ENCODE measurements at places on chromosomes 13 and 19.

- no peak for DNase-seq
Measured at GRCh38 chr13:106350208-106350607, 185.3 kb downstream of the EFNB2 start.

GRCh38 chr13:29963089-29963488 is 112.7 kb upstream of the UBL3 start:
- no peak for DNase-seq

GRCh38 chr19:10089801-10090375 is 3.8 kb downstream of the SHFL start:
- DNase-seq: no peak

DNA sequence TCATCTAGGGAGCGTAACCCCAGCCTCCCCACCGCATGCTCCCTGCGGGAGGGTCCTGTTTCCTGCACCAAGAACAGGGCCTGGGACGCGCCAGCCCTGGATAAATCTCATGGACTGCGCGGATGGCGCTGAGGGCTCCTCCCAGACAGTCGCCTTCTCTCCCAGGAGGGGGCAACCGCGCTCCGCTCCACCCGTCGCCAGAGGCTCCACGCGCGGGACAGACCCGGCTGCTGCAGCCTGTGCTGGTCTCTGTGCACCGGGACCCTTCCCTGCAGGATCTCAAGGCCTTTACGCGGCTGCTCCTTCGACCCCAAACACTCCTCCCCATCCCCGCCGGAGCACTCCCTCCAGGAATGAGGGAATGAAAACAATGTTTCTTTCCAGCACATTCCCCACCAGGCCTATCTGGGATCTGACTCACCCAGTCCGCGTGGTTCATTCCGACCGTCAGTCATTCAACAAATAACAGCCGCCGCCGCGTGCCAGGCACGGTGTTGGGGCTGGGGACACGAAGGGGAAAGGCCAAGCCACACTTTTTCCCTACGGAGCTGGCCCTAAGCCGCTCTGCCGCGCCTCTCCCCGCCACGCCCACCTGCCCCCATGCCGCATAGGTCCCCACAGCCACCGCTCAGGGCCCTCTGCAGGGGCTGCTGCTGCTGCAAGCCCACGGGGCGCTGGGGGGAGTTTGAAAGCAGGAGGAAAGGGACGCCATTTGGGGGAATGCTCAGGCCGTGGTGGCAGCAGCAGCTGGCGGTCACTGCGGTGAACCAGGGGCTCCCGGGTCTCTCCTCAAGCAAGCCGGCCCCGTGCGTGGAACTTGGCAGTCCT is 6.0 kb downstream of the PNMA8B start:
- no peak for DNase-seq

DNA sequence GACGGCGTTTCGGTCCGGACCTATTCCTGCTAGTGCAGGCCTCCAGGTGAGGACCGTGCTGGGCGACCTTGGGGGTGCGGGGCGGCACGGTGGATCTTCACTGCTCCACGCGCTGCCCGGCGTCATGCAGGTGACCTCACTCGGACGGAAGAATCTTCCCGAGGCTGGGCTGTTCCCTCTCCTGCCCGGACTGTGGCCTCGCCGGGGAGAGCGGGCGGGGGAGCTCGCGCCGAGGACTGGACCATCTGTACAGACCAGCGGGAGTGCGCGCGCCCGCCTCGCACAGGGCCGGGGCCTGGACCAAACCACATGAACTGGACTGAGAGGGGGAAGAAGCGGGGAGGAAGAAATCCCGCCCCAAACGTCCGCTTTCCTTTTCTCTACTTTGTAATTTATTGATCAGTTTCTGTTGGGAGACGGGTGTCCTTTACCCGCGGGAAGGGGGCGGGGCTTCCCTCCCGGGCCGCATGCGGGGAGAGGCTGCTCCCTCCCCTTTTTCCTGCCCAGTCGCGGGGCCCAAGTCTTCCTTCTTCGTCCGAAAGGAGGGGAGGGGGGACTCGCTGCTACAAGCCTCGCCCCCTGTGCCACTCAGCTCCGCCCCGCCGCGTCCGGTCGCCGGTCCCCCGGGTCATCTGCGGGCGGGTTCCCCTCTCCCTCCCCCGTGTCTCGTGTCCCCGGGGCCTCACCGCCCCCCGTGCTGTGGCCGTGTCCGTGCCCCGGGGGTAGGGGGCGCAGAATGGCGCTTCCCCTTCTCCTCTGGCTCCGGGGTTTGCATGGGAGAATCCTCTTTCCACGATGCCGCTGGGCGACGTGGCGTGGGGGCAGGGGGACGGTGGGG is 4.9 kb downstream of the HRC start:
- DNase-seq: peak; percentile 40

DNA sequence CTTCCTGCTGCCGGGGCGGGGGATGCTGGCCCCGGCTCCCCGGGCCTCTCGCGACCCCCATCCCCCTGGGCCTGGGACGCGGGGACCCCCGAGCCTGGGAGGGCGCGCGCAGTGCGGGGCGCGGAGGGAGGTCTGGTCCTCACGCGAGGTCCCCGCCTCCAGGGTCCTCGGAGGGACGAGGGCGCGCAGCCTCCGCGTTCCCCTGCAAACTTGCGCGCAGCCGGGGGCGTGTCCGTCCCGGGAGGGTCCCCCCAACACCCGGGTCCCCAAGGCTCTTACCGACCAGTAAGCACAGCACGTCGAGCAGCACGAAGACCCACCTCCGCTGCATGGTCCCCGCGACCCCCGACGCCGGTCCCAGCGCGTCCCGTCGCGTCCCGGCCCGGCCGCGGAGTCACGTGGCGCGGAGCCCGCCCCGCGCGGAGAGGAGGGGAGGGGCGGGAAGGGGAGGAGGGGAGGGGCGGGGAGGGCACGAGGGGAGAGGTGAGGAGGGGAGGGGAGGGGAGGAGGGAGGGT is at the start of gene PLPP2:
Gene PLPP2, minus strand, starts transcription at position 398 of the 516 bp plus-strand sequence. Its CDS starts 67 bp downstream, at position 331.
- no peak for DNase-seq

- DNase-seq: no peak
Measured at GRCh38 chr19:8629996-8630683, at the start of gene NFILZ. Gene NFILZ (plus strand): TSS chr19:8630633. CDS start chr19:8676766, 46,133 bp downstream.

DNA sequence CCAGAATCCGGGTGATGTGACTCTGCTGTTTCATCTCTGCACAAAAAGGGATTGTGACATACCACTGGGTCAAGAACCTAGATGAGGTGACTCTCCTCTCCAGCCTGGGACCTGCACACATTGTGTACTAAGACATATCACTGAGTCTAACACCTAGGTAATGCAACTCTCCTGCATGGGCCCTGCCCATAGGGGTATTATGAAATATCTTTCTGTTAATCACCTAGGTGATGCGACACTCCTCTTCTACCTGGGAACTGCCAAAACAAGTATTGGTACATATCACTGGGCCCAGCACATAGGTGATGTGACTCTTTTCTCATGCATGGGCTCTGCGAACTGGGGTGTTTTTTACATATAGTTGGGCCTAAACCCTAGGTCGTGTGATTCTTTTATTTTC is 35.5 kb upstream of the ZNF254 start:
- no peak for DNase-seq

GRCh38 chr19:5686326-5686646 is 3.8 kb upstream of the RPL36 start:
- no peak for DNase-seq

GRCh38 chr19:3184847-3185460 is 776 bp upstream of the NCLN start:
- DNase-seq: peak; percentile 46

- DNase-seq: no peak
Measured at GRCh38 chr13:100476963-100477362, 111.6 kb downstream of the GGACT start.

GRCh38 chr19:12984143-12984627 is 11.1 kb upstream of the NFIX start:
- DNase-seq: no peak

GRCh38 chr13:85663856-85664255 is 135.4 kb downstream of the SLITRK6 start:
- no peak for DNase-seq

DNA sequence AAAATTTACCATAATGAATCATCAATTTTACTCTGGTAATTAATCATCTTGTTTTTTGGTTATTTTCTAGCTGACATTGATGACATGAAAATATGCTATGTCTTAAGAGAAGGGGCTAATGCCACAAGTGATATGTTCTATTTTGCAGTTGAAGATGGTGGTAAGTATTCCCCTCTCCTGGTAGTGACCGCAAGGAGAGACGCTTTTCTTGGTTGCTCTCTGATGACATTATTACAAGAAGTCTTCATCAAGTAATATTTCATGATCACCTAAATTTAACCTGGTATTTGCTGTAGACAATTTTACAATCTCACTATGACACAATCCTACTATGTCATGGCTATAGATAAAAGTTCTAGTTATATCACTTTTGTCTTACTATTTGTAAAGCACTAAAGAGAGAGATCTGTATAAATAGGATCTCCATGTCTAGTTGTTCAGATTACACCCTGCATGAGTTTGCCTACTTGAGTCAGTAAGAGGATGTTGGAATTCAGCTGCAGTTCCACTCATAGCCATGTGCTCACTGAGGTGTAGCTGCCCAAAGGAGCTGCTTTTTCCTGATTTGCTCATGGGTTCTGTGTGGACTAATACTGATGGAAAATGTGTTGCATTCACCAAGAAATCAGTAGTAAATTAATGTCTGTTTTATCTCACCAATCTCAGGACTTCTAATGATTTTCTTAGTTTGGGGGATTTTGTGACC is 10.9 kb downstream of the FREM2 start:
- no peak for DNase-seq

DNA sequence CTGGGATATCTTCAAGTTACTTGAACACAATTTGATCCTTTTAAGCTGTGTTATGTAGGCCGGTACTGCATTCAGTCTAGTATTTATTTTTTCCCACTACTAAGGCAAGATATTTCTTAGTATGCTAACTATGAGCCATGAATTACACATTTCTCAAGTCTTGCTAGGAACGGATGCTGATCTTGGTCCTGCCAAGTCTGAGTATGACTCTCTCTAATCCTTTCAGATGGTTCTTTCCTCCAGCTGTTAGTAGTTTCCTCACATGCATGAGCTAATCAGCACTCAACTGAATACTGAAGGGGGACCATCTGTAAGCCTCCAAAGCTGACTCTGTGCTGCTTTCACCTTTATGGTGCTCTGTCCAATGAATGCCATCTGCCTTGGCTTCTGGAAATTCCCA is 460.3 kb downstream of the KCTD12 start:
- no peak for DNase-seq

- no peak for DNase-seq
Measured at GRCh38 chr19:15196360-15197005, 4.3 kb downstream of the NOTCH3 start.

- no peak for DNase-seq
Measured at GRCh38 chr19:19269952-19270694, 3.0 kb downstream of the TM6SF2 start.

GRCh38 chr13:89238496-89238895 is 1567.3 kb downstream of the SLITRK5 start:
- DNase-seq: no peak

DNA sequence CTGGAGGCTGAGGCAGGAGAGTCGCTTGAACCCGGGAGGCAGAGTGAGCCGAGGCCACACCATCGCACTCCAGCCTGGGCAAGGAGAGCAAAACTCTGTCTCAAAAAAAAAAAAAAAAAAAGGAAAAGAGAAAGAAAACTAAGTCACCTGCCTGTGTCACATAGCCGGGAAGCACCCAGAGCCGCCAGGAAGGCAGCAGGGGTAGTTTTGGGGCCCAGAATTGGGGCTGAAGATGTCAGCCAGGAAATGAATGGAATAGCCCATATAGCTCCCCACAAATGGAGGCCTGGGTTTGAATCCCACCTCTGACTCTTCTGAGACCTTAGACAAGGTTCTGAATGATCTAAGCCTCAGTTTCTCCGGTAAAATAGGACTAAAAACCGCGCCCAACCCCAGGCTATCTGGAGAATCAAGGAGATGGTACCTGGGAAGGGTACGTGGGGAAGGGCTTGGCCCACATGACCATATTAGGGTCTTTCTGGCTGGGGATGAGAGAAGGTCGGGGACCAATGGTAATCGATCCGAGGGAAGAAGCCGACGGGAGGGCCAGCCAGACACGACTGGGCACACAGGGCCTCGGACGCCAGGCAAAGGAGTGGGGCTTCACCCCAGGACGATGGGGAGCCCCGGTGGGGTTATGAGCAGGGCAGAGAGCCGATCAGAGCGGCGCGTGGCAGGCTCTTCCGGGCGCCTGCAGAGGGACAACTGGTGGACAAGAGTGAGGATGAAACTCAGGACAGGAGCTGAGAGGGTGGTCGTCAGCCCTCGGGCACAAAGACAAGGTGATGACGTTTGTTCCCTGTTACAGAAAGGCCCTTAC is 14.4 kb downstream of the CCDC124 start:
- no peak for DNase-seq

- no peak for DNase-seq
Measured at GRCh38 chr19:55441319-55441691, 1.8 kb downstream of the SHISA7 start.

DNA sequence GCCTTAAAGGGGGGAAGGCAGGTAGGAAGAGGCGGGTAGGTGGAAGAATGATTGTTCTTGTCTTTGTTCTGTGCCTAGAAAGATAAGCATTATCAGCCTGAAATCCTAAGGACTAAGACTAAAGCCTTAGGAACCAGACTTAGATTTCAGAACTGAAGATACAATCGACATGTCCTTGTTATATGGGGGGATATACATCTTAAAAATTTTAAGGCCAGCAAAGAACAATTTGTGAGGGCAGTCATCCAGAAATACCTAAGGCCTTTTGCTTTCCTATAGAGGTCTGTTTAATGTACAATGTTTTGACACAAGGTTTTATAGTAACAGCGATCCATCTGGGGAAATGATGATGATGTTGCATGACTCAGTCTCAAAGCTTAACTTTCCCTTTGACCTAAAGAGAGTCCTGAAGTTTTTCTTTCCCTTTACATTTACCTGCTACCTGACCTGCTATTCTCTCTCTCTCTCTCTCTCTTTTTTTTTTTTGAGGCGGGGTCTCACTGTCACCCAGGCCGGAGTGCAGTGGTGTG is 20.2 kb upstream of the CEACAM6 start:
- DNase-seq: no peak

Data from omental fat pad (tissue), 4 donors.